ENCODE measurements at places on chromosomes 6 and 20.

DNA sequence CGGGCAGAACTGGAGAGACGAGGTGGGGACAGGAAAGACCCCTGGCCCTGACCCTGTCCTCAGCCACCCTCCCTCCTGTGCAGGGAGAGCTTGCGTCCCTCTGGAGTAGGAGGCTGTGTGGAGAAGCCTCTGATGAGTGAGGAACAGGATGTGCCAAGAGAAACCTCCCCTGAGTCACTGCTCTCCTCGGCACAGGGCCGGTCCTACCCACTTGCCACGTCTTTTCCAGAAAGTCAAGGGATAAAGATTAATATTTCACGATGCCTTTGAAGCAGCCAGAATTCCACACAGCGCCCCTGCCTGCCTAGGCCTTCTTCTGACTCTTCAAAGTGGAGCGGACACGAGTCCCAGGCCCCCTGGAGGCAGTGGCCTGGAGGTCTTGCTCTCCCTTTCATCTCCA lies 34.9 kb upstream of the THBS2 start:
- DNase-seq, result no peak

DNA sequence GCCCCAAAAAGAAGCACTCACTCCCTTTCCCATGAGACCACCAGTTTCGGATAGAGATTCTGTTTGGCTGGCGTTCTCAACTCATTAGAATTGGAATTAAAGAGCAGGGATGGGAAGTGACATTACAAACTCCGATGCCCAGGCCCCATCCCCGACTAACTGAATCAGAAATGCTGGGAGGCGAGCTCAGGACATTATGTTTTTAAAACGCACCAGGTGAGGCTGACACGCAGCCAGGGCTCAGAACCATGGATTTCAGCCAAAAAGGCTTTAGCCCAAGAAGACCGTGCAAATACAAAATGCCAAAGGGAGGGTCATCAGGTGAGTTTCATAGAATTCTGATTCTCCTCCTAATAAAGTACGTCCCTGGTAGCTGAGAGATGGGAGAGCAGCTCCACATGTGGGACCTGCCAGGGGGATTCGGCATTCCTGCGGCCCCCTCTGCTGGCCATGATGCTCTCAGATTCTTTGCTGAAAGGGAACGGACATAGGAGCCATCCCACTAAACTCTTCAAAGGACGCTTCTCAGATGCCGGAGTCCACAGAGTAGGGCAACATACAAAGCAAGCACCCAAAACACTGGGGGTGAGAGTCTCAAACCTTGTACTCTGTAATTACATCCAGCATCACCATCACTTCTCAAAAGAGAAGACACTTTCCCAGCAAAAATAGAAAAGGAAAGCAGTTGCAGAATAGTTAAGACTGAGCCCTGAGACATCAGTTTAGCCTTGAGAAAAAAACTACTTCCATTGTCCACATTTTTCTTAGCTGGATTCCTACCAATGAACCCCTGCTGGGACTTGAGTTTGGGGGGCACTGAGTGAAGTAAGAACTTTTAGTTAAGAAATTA lies 205.2 kb downstream of the BMP7 start:
- no peak for DNase-seq

GRCh38 chr6:100093405-100093804 lies 99.4 kb upstream of the MCHR2 start:
- DNase-seq, result no peak

GRCh38 chr6:3233904-3234303 lies 6.5 kb upstream of the TUBB2B start:
- no peak for DNase-seq

DNA sequence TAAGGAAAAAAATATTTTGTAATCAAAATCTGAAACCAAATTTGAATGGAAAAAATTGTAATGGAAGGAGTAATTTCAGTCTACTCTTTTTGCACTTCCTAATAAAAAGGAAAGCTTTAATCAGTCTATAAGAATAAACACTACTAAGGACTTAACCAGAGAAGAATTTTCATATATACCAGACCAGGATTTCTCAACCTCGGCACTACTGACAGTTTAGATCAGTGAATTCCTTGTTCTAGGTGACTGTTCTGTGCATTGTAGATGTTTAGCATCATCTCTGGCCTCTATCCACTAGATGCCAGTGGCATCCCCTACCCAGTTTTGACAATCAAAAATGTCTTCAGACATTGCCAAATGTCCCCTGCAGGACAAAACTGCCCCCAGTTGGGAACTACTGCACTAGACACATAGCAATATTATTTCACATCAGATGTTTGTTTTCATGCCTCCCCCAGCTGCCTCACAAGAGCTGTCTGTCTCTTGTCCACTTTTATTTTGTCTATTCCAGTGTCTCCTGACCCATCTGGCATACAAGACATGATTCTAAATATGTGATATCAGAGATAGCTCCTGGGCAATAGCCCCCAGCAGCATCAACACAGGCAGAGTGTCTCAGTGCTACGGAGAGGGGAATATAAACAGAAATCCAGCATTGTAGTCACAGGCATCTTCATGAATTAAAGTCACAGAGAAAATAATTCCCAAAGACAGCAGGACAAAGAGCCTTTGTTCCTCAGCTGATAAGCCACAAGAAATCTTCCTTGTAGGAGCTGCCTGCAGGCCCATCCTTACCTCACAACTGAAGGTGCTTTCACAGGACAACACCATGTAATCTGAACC lies 27.0 kb downstream of the DNAAF9 start:
- no peak for DNase-seq

GRCh38 chr6:113671421-113671820 lies 185.7 kb upstream of the MARCKS start:
- DNase-seq, result no peak

DNA sequence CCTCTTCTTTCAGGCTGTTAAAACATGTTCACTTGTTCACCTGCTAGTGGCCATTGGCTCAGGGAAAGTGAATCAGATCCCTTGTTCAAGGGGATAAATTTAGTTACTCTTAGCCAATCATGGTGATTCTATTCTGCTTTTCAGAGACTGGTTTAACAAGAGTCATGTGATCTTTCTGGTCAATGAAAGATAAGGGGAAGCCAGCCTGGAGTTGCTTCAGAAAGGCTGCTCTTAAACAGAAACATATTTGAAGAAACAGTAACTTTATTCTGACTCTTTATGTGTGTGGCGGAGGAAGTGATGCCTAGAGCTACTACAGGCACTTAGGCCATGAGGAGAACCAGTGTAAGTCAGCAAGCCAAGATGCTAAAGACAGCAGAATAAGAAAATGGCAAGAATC lies 28.1 kb upstream of the AHI1 start:
- no peak for DNase-seq

DNA sequence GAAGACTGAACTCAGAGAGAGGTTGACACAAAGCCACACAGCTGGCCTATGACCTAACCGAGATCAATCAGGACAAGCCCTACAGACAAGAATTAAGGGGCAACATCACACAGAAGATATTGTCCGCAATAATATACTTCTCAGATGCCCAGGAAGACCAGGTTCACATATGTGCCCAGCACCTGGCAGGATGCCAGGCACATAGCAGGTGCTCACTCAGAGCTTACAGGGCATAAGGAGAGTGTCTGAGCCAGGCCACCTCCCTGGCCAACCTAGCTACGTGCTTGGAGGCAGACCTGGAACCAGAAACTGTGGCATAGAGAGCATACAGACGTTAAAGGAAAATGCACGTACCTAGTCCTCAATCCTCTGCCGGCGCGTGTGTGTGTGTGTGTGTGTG lies 87.0 kb upstream of the LRFN2 start:
- no peak for DNase-seq

DNA sequence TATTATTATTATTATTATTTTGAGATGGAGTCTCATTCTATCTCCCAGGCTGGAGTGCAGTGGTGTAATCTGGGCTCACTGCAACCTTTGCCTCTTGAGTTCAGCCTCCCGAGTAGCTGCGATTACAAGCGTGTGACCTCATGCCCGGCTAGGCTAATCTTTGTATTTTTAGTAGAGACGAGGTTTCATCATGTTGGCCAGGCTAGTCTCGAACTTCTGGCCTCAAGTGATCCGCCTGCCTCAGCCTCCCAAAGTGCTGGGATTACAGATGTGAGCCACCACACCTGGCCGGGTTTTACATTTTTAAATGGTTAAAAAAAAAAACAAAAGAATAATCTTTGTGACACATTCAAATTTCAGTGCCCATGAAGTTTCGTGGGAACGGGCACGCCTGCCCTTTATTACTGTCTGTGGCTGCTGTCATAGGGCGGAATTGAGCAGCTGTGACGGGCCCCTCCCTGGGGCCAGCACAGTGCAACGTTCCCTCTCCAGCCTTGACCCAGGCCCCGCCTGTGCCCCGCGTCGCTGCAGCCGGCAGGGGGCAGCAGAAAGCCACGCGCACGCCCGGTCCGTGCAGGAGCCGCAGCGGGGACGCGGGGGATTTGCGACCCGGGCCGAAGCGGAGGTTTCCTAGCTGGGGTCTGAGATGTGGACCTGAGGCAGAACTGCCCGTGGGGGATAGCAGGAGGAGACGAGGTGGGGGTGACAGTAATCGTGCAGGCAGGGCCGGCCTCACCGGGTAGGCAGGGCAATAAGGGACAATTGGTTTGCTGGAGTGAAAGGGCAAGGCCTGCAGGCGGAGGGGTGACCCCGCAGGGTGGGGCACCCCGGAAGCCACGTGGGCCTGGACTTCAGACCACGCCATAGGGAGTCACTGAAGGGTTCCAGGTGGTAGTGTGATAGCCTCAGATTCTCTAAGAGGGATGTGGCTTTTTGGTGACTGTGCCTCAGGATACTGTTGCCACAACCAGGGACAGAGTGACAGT lies 54.3 kb downstream of the SYTL3 start:
- peak; percentile 46 for DNase-seq

GRCh38 chr6:51060262-51060762 lies 241.6 kb downstream of the TFAP2B start:
- no peak for DNase-seq

Measured in NCI-H446 (cell line).